ENCODE measurements at places on chromosomes 4 and X. TPM values are rescaled to one million over a fixed set of nuclear protein-coding genes. Genes with fewer than 3 reads are reported as not detected.
A peak's percentile ranks its signal among the peaks of the same experiment; 100 is the strongest.

The RAB33A gene
- 4.1 TPM for total RNA-seq

The KIF4A gene
- 4.3 TPM for total RNA-seq

The CFP gene
- 98.2 TPM for total RNA-seq

The NOX1 gene
- not detected for total RNA-seq

The CYP2U1 gene
- 12.1 TPM for total RNA-seq

- DNase-seq, result peak; percentile 59
- peaks cover 12% of the 10 kb centered on the region for H3K27me3 ChIP-seq
- no peak overlapping the region for H3K27ac ChIP-seq
- H3K4me3 ChIP-seq, result no peak overlapping the region
These were observed 38.4 kb downstream of the PSAPL1 start for GRCh38 chr4:7396186-7396910.

DNA sequence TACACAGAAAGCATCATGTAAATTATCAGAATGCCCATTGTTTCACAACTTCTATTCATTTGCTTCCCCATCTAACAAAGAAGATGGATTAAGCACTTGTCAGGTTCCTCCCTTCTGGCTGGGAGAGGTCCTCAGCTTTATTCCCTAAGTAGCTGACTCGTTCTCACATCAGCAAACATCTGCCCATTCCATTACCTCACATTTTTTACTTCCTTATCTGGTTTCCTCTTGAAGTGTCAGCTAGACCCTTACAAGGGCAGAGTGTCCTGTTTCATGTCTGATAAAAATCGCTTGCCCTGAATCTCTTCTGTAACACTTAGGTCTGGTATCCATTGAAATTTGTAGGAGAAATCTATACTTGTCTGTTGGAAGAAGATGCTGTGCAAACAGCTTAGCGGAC, 34.7 kb downstream of the TMPRSS11A start:
- H3K27ac ChIP-seq, result no peak overlapping the region
- no peak for DNase-seq
- H3K4me3 ChIP-seq, result no peak overlapping the region
